Osteoblast (primary cell): ENCODE measurements at places on chromosomes 4 and X. TPM values are rescaled to one million over a fixed set of nuclear protein-coding genes. Genes with fewer than 3 reads are reported as not detected.

DNA sequence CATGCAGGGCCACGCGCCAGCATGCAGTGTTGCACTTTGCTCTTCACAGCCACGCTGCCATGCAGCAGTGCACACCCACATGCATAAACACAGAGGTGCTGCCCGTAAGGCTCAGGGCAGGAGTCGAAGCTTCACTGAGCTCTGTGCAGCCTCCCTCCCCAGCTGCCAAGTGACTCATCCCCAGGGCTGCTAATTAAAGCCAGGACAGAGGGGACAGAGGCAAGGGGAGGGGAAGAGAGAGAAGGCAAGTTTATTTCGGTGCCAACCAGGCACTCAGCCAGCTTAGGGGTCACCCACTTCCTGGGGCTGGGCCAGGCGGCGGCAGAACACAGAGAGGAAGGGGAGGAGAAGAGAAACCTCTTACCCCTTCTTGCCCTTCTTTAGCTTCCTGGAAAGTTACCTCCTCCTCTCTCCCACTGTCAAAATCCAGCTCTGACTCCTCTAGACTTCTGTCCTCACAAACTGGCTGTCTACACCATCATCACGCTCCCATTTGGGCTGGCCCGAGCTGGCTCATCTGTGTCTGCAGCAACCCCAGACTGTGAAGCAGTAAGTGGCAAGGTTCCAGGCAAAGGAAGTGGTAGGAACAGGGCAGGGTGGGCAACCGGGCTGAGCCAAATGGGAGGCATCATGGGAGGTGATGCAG, 6.2 kb upstream of the IQSEC2 start:
- H3K27me3 ChIP-seq: peaks cover 11% of the 10 kb centered on the region
- H3K4me1 ChIP-seq: peaks cover 16% of the 10 kb centered on the region
- peak overlapping the region; percentile 31 for H3K27ac ChIP-seq
- DNase-seq: peak; percentile 90
- peak overlapping the region; percentile 45 for H3K4me3 ChIP-seq
- H3K36me3 ChIP-seq: no peaks in the 10 kb centered on the region

DNA sequence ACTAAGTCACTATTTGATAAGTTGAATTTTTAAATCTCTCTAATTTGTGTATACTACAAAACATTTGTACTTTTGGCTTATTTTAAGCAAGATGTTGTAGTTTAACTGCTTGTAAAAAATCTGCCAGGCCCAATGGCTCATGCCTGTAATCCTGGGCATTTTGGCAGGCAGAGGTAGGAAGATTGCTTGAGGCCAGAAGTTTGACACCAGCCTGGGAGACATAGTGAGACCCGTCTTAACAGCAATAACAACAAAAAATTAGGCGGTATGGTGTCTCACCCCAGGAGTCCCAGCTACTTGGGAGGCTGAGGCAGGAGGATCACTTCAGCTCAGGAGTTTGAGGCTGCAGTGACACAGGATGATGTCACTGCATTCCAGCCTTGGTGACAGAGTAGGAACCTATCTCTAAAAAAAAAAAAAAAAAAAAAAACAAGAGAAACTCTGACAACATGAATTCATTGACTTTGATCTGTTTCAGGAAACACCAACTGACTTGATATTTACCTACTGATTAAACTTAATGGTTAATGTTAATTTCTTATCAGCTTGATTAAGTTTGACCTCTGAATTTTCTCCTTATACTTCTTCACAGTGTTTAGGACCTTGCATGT, 8.9 kb downstream of the FHIP1A start:
- no peak overlapping the region for H3K4me3 ChIP-seq
- H3K4me1 ChIP-seq: peaks cover 15% of the 10 kb centered on the region
- H3K27ac ChIP-seq: peak overlapping the region; percentile 22
- no peaks in the 10 kb centered on the region for H3K36me3 ChIP-seq
- H3K27me3 ChIP-seq: no peaks in the 10 kb centered on the region

CCDC110 gene
- total RNA-seq: 2.2 and 2.4 TPM in 2 replicates

- no peaks in the 10 kb centered on the region for H3K4me1 ChIP-seq
- H3K36me3 ChIP-seq: no peaks in the 10 kb centered on the region
- no peak overlapping the region for H3K4me3 ChIP-seq
- H3K27me3 ChIP-seq: peaks cover 14% of the 10 kb centered on the region
- no peak overlapping the region for H3K27ac ChIP-seq
Observed at GRCh38 chrX:133685822-133686221, 270.5 kb upstream of the GPC4 start.

GRCh38 chrX:20320461-20321159, 53.9 kb upstream of the RPS6KA3 start:
- H3K36me3 ChIP-seq: no peaks in the 10 kb centered on the region
- no peak for DNase-seq
- no peaks in the 10 kb centered on the region for H3K27me3 ChIP-seq
- no peak overlapping the region for H3K27ac ChIP-seq
